Effector memory CD4-positive, alpha-beta T cell (primary cell): ENCODE measurements at places on chromosomes 2 and 18.

- DNase-seq = no peak
These were observed 84.8 kb downstream of the VRK2 start for GRCh38 chr2:58131191-58132011.

GRCh38 chr2:65020943-65021528 is 31.8 kb downstream of the SLC1A4 start:
- no peak for DNase-seq

DNA sequence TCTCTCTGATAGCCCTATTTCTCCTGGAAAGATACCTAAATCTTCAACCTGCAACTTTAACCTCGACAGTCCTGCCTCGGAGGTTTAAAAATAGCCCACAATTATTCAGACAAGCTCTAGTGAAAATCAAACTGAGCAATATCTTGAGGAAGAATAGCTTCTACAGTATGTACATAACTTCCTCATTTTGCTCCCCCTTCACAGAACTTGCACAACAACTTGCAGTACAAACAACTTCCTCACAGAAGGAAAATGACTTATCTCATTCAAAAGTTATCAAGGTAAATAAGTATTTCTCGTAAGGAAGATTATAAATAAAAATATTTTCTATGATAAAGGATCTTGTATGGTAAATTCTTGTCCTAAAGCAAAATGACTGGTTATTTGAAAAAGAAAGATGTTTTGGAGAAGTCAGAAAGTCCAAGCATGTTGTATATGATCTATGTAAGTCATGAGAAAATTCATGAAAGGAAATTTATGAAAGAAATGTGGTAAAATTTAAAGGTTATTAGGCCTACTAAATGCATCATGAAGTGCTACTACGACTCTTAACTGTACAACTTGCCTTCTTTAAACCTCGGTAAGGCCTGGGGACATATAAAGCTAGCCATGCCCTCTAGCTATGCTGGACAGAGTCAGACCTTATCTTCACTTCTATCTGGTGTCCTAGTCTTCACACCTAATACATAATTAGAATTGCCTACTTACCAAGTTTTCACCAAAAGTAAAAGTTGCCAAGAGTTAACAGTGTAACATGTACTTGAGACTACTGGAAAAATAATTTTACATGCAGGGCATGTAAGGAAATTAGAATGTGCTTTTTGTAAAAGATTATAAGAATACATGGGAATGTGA is 394.5 kb downstream of the DLGAP1 start:
- no peak for DNase-seq

DNA sequence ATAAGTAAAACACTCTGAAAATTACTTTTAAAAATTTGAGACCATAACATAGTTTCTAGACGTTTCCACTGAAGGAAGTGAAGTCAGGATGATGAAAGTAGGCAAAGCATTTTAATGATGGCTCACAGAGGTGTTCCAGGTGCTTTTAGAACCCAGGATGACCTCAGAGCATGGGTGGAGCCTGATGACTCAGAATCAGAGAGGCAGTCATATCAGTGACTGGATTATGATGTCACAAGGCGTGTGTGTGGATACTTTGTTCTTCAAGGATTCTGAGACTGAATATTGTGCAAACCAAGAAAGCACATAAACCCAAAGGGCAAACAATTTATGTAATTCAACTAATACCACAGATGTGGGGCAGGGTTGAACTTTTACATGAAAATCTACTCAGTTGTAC is 208.0 kb upstream of the FBXO11 start:
- DNase-seq = no peak

- DNase-seq = no peak
These were observed 135.8 kb upstream of the GPC1 start for GRCh38 chr2:240299710-240300068.

DNA sequence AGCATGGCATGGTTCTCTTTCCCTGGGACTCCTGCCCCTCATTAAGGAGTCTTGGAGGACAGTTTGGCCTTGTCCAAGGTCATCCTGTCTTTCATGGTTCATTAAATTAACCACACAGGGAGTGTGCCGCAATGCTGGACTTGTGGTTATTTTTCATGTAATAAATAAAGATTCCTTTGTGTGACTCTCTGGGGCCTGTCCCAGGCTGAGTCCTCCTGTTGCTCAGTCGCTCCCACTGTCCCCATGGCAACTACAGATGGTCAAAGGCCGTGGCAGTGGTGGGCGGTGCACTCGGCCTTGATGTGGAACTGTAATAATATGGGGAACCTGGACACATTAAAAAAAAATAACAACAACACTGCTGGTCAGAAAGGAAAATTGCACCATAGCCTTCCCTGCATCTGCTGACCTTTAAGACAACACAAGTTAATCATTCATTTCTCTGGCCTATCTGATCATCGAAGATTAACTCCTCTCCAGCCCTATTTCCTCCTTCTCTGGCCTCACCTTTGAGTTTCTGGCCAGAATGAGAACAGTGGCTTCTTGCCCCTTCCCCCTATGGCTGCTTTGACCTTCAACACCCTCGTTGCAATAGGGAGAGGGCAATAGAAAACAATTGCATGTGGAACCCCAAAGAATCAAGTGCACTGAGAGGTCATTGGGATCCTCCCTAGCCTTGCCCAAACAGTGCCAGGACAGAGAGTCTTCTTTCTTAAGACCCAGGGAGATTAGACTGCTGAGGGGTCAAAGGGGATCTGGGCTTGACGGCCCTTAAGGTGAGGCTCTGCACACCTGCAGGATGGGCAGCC is 44.7 kb downstream of the PSD4 start:
- DNase-seq = no peak
